ENCODE measurements at places on chromosomes 7 and 10.

GRCh38 chr7:30910411-30911073 is 1.1 kb upstream of the AQP1 start:
- DNase-seq: no peak

DNA sequence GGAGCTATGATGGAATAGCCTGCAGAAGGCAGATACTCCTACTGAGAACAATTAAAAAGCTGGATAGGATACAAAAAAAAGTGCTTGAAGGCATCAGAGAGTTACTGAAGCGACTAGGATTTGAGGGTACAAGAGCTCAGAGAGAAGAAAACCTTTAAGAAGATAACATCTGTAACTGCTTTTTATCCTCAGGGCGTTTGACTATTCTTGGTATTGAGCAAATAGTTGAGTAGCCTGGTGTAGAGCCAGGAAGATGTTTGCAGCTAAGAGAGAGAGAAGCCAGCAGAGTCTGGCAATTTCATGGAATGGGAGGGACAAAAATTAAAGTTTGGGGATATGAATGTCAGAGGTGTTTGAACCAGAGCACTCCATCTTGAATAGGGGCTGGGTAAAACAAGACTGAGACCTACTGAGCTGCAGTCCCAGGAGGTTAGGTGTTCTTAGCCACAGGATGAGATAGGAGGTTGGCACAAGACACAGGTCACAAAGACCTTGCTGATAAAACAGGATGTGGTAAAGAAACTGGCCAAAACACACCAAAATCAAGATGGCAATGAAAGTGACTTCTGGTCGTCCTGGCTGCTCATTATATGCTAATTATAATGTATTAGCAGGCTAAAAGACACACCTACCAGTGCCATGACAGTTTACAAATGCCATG is 428.8 kb downstream of the SH2D4B start:
- no peak for DNase-seq

GRCh38 chr7:101677391-101677790 is 48.3 kb upstream of the MYL10 start:
- no peak for DNase-seq

GRCh38 chr7:5750031-5750653 is 31.3 kb downstream of the RNF216 start:
- DNase-seq: no peak

DNA sequence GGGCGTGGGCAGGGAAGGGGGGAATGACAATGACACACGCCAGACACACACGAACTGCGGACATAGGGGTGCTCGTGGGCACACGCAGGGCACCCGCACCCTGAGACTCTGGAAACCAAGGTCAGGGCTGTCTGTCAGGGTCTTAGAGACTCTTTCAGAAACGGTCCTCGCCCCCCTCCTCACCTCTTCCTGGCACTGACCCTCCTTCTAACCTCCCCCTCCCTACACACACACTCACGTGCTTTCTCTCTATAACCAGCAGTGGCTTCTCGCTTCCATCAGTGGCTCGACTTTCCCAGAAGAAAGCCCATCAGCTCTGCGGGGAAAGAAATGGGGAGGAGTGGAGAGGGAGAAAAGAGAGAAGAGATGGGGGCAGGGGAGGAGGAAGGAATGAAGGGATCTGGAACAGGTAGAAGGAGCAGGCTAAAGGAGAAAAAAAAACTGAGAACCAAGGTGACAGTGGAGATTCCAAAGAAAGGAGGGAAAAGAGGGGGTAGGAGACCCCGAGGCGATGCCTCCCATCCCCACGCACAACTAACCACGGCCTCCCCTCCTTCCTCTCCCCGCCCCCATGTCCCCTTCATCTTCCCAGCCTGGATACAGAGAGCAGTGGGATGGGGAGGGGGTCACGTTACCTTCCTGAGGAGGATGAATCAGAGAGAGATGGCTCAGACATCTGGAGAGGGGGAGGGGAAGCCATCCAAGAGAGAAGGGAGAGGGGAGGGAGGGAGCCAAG is 1.7 kb upstream of the VGF start:
- no peak for DNase-seq

DNA sequence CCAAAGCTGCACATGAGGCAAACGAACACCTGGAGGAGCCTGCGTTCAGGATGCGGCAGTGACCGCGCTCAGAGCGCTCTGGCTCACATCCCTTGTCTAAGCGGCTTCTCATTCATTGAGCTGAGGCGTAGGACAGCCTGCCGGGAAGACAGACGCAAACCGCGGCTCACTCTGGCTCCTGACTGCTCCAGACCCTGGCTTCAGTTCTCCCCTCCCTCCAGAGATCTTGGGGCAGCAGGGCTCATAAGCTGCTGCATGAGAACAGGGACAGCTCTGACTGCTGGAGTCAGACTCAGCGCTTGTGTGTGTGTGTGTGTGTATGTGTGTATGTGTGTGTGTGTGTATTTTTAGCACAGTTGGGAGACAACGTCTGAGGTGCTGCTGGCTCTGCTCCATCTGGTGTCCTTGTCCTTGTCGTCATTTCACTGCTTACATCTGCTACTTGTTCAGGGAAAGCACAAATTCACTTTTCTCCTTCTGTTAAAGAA is 15.8 kb upstream of the LYZL2 start:
- no peak for DNase-seq

DNA sequence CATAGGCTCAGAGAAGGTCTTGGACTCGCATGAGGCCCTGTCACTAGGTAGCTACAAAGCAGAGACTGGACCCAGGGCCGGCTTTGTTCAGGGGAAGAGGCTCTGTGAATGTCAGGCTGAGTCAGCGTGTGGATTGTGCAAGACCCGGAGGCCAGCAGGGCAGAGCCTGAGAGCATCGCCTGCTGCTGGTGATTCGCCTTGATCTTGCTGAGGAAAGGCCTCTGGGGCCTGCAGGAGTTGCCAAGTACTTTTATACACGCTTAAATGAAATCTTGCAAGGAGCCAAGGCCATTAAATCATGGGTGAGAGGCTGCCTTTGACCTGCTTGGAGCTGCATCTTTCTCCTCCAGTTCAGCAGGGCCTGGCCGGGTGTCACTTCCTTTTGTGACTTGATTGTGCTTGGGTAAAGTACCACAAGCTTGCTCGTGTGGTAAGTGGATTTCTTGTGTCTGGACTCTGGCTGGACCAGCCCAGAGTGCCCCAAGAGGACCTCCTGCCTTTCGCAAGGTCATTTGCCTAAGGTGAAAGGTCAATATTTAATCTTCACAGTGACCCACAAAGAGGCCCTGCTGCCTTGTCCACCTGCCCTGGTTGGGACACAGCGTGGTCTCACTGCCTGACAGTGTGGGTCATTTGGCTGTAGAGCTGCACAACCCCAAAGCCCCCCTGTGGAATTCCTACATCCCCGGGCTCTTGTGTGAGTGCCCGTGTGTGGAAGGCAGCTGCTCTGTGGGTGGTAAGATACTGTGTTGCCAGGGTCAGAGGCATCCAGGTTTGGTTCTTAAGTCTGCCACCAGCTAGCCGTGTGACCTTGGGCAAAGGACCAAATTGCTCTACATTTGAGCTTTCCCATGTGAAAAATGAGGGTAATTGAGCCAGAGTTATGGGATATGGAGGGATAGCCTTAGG is 38.6 kb upstream of the SH2D4B start:
- no peak for DNase-seq

DNA sequence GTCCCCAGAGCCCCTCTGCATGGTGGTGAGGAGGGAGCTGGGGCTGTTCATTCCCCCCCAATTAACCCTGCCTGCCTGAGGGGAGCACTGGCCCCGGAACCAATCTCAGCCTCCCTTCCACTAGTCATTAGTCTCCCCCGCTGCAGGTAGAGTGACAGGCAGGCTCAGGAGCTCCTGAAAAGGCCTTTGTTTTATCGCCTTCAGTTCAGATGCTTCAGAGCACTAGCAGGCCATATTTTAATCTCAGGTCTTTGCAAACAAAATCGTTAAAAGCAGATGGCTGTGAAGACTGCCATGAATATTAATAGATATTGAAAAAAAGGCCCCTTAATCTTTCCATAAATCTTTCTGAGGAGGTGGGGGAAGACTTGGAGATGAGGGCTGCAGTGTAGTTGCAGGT is 250.7 kb downstream of the RPS24 start:
- DNase-seq: no peak

GRCh38 chr10:114881417-114881816 is 56.6 kb upstream of the TRUB1 start:
- no peak for DNase-seq
